Stimulated activated naive CD8-positive, alpha-beta T cell treated with anti-CD3 and anti-CD28 coated beads, Interleukin-15, amount 100 ng/mL, for 72 hours (primary cell): ENCODE measurements at places on chromosomes 6 and 20.

- no peak for DNase-seq
Measured at GRCh38 chr6:117414770-117415169, 11.0 kb downstream of the ROS1 start.

- no peak for DNase-seq
Measured at GRCh38 chr6:153944201-153944600, 94.8 kb upstream of the OPRM1 start.

DNA sequence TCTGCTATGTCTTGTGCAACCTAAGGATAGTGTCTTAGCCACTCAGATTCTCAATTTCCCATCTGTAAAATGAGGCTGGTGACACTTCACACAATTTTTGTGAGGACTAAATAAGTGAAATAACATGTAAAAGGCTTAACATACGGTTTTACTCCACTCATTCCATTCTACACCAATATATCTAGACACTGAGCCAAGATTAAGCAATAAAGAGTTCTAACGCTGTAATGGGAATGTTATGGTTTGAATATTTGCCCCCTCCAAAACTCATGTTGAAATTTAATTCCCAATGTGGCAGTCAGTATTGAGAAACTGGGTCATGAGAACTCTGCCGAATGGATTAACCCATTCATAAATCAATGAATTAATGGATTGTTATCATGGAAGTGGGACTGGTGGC lies 301.0 kb downstream of the HACE1 start:
- no peak for DNase-seq

- DNase-seq = no peak
Measured at GRCh38 chr20:55668631-55669030, 336.7 kb downstream of the CBLN4 start.

- no peak for DNase-seq
Measured at GRCh38 chr6:70813885-70814284, 143.0 kb downstream of the B3GAT2 start.

DNA sequence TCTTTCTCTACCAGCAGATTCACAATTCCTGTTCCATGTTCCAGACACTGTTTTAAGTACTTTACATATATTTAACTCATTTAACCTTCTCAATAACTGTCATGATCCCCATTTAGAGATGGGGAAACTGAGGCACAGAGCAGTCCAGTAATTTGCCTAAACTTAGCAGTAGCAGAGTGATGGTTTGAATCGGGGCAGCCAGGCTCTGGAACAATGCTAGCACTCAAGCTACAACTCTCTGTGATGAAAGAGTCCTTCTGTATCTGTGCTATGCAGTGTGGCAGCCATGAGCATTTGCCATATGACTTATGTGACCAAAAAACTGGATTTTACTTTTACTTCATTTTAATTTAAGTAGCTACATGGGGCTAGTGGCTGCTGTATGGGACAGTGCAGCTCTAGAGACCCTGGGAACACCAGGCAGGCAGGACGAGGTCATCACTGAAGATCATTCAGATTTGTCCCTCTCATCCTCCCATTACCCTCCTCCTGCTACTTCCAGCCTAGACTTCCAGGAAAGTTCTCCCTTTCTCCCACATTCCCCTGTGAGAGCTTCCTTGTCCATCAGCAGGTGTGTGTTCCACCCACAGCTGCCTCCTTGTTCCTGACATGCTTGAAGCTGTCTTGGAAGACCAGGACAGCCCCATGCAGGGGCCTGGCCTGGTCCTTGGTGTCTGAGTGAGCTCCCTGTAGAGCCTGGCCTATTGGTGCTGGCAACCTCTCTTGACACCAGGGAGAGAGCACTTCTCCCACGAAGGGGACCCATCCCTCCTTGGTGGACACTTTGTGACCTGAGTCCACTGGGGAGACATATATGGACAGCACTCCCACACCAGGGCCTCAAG lies 157.0 kb downstream of the MRPL14 start:
- no peak for DNase-seq

GRCh38 chr20:32482143-32482441 lies 103.0 kb downstream of the NOL4L start:
- DNase-seq = no peak

GRCh38 chr6:151279891-151280290 lies 40.1 kb downstream of the AKAP12 start:
- no peak for DNase-seq

- DNase-seq = no peak
Measured at GRCh38 chr20:37295001-37295400, 5.5 kb downstream of the MANBAL start.

DNA sequence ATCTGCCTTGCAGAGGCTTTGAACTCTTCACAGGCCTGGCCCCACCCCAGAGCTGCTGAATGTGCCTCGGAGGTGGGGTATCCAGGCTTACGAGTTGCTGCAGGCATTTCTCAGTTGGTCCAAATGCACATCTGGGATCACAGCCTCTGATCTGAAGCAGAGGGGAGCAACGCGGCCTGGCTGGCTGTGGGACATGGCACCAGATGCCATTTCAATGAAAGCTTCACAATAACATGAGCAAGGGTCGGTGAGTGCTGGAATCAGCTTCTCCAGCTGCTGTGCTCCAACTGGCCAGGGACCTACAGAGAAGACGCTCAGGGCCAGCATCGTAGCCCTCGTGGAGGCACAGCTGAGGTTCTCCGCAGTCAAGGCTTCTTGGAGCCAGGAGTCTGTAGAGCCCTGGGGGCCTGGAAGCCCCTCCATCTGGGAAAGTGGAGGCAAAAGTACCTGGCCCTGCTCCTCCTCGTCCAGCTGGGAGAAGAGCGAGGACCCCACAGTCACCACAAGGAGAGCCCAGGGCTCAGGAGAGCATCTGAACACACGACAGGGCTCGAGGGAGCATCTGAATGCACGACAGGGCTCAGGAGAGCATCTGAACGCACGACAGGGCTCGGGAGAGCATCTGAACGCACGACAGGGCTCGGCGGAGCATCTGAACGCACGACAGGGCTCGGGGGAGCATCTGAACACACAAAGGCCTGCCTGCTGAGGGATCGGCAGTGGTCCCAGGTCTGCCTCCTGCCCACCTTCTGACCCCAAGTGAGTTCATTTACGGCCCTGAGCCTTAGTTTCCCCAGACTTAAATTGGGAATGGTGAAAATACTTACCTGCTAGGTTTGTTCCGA lies 165.2 kb downstream of the DLL1 start:
- no peak for DNase-seq

DNA sequence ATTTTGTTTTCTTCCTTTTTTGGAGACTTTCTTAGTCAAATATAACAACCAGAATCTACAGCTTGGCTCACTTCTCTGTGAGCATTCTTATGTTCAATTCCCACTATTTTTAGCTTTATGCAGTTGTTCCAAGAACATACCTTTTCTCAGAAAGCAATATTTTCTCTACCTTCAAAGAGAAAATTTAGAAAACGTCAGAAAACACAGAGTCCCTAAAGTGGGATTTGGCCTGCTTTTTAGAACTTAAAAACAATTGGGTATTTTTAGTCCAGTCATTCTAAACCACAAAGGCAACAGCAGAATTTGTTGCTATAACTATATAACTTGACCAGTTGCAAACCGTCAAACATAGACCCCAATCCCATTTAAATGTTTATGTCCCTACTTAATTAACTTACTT lies 133.1 kb downstream of the MOXD1 start:
- DNase-seq = no peak

- DNase-seq = no peak
Measured at GRCh38 chr6:157842212-157842611, 19.2 kb downstream of the SNX9 start.

GRCh38 chr20:56826705-56827665 lies 197.9 kb downstream of the TFAP2C start:
- no peak for DNase-seq

DNA sequence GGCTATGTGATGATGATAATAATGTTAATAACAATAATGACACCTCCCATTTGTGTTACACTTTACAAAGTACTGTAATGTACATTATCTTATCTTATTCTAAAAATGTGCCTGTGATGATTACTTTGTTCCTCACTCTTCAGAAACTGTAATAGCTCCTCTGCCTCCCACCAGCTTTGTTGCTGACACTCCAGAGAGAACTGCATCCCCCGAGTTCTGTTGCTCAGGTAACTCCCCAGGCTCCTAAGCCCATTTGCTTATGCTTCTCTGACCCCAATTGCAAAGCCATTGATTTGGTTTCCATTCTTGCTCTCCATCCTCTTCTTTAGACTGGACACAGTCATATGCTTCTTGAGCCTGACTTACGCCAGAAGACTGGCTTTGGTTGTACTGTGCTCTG lies 319.7 kb downstream of the EPM2A start:
- no peak for DNase-seq

DNA sequence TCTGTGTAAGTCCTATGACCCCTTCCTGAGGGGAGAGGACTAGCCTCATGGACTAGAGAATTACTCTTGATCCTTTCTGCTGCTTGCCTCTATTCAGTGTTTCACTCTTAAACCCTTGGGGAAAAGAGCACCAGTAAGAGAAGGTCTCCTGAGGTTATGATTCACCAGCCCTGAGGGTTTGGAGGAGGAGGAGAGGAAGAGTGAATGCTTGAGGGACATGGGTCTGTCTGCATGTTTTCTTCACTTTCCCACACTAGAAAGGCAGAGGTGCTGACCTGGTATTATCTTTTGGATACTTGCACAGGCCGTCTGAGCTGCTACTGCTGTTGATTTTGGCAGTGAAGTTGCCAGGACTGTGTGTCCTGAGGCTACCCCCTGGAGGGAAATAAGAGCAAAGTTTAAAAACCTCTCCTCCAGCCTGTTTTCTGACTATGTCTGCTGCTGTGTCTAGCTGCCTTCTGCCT lies 78.3 kb downstream of the CD109 start:
- DNase-seq = no peak

DNA sequence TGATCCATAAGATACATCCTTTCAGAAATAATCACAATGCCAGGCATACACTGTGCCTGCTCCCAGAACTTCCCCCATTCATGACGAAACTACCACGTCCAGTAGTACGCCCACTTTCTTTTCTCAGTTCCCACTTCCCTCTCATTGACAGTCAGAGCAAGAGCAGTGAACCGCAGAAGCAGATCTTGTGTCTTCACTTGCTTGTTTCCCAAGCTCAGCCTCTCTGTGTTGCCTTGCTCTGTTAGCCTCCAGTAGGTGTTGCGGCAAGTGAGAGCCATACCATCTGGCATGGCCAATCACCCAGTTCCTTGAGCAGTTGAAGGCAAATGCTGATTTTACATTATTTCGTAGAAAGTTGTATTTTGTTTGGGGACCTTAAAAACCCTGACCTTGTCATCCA lies 11.7 kb downstream of the UST start:
- peak; percentile 37 for DNase-seq
